ENCODE measurements at places on chromosomes 4 and X.

- no peak overlapping the region for H3K27ac ChIP-seq
- peaks cover 46% of the 10 kb centered on the region for H3K36me3 ChIP-seq
- no peaks in the 10 kb centered on the region for H3K27me3 ChIP-seq
- H3K4me3 ChIP-seq, result no peak overlapping the region
Observed at GRCh38 chr4:25792200-25792791, 70.5 kb downstream of the SEL1L3 start.

DNA sequence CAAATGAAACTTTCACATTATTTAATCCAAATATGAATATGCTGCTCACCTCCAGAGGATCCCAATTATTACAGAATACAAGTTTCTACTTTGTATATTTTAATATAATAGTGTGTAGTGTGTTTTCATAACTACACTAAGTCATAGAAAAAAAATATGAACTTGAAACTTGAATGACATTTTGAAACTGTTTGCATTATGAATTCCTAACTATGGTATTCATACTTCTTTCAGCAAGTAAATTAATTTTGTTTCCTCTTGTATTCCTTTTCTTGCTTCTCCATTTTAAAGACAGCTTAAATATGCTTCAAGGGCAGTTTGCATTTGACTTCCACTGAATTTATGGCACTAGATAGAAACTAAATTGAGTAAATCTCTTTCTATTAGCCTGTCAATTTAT lies 177.1 kb downstream of the BMPR1B start:
- H3K4me1 ChIP-seq, result no peaks in the 10 kb centered on the region
- no peaks in the 10 kb centered on the region for H3K27me3 ChIP-seq
- no peak for DNase-seq
- no peak overlapping the region for H3K4me3 ChIP-seq
- no peak overlapping the region for H3K27ac ChIP-seq
- H3K36me3 ChIP-seq, result no peaks in the 10 kb centered on the region

DNA sequence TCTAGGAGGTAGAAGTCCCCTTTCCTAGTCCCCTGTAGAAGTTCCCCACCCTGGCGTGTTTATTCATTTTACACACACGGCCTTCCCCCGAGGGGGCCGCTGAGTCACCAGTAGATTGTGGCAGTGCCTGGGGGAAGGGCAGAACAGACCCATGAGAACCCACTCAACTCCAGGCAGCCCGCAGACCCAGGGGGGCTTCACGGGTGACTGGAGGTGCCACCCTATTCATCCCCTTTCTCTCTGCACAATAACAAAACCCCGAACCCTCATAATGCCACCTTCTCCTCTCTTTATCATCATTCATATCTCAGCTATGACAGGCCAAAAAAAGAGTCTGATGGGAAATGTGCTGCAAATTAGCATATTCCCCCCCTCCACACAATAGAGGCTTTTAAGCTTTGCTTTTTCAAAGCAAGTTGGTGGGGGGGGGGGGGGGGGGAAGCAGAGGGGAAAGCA lies 20.4 kb upstream of the GPM6B start:
- no peaks in the 10 kb centered on the region for H3K4me1 ChIP-seq
- no peak overlapping the region for H3K27ac ChIP-seq
- H3K27me3 ChIP-seq, result no peaks in the 10 kb centered on the region
- no peaks in the 10 kb centered on the region for H3K36me3 ChIP-seq

GRCh38 chr4:113051361-113051760 lies 1.9 kb downstream of the ANK2 start:
- no peak overlapping the region for H3K27ac ChIP-seq
- DNase-seq, result no peak
- H3K4me3 ChIP-seq, result no peak overlapping the region
- H3K4me1 ChIP-seq, result no peaks in the 10 kb centered on the region
- peaks cover 8% of the 10 kb centered on the region for H3K27me3 ChIP-seq
- H3K36me3 ChIP-seq, result no peaks in the 10 kb centered on the region

DNA sequence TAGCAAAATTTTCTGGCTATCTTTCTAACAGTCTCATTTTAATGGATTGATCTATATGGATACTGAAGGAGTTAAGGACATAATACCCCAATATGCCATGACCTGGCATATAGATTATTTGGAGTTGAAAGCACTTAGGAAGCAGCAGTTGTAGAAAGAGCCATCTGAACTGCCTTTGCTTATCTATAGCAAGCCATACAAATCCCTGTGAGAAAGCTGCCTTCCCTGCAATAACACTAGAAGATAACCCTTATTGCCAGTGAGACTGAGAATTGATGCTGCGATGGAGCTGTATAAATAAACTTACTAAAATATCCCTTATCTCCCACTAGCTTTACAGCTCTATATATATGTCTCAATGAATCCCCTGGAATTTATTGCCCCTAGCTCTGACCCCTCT lies 346.3 kb downstream of the TECRL start:
- DNase-seq, result no peak
- H3K4me1 ChIP-seq, result no peaks in the 10 kb centered on the region
- no peaks in the 10 kb centered on the region for H3K36me3 ChIP-seq
- no peaks in the 10 kb centered on the region for H3K27me3 ChIP-seq
- no peak overlapping the region for H3K27ac ChIP-seq
- H3K4me3 ChIP-seq, result no peak overlapping the region

DNA sequence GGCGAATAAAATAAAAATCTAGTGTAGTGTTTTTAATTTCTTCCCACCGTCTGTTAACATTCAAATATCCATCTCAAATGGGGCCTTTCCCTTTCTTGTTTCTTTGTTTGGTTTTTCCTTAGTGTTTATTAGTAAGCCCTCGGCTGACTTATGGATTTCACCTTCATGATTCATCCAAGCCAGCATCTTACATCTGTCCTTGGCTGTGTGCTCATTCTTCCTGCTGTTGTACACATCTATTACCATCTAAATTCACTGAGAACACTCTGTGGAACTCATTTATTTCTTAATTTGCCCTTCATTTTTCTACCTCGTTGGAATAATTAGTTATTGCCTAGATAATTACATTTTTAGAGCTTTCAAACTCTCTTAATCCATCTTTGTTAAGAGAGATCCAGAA lies 84.9 kb downstream of the SPCS3 start:
- H3K27me3 ChIP-seq, result peaks cover 3% of the 10 kb centered on the region
- no peak overlapping the region for H3K4me3 ChIP-seq
- no peaks in the 10 kb centered on the region for H3K4me1 ChIP-seq
- H3K36me3 ChIP-seq, result no peaks in the 10 kb centered on the region
- H3K27ac ChIP-seq, result no peak overlapping the region
- no peak for DNase-seq

DNA sequence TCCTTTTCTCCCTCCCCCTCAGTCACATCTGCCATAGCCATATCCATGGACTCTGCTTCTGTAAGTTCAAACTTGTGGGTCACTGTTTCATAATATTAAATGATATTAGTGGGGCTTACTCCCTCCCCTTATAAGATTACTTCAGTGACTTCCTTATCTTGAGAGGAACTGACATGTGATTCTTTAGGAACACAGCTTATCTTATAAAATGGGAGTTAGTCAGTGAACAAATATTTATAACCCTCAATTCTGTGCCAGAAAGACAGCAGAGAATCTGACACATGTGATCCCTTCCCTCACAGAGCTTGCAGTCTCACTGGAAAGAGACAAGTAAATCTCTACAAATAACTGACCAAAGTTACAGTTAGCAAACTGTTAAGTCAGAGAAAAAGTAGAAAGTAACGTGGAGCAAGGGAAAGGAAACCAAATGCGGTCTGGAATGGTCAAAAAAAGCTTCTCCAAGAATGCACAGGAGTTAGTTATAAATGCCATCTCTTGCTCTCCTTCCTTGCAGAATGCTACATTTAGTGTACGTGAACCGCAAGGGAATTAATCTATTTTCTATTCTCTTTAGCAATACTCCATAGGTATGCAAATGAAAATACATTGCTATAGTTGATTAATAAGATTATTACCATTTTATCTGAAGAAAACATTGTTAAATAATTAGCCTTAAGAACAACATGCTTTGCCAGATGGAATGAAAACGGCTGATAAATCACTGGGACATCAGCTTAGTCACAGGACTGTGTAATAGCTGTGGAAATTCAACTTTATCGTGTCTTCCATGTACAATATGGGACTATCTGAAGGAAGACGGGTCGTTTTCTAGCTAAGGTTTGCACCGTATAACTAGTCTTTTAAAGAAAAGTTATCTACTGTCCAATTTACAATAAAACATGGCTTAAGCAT lies 29.0 kb downstream of the SGMS2 start:
- peaks cover 32% of the 10 kb centered on the region for H3K27me3 ChIP-seq
- H3K4me1 ChIP-seq, result no peaks in the 10 kb centered on the region
- DNase-seq, result no peak
- no peak overlapping the region for H3K4me3 ChIP-seq
- no peak overlapping the region for H3K27ac ChIP-seq
